ENCODE measurements at places on chromosomes 7 and 10.

DNA sequence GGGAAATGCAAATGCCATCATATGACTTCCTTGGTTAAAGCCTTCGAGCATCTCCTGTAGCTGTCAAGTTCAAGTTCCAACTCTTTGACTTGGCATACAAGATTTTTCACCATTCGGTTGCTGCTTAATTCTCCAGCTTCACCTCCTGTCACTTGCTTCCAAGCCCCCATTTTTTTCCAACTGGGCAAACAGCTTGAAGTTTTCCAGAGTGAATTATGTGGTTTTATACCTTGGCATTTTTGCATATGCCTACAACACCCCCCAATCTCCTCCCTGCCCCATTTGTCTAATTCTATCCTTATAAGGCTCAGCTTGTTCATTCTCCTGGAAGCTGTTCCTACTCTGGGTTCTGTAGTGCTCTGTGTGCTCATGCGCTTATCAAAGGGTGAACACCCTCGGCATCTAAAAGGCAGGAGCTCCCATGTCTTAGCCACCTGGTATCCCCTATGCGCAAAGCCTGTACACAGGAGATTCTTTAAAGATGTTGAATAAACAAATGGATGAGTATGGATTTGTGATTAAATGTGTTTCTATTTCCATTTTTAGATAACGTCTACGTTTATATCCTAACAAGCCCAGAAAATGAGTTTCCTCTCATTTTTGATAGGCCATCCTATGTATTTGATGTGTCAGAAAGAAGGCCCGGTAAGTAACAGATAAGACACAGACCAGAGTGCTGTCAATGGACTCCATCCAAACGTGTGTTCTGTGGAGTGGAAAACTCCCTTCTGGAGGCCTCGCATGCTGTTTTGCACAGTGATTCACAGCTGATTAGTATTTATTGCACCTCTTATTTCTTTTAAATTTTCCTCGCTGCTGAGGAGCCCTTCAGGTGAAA, 52.5 kb downstream of the CDHR3 start:
- DNase-seq = no peak

- DNase-seq = no peak
These were observed 596.5 kb downstream of the NXPH1 start for GRCh38 chr7:9029681-9030530.

DNA sequence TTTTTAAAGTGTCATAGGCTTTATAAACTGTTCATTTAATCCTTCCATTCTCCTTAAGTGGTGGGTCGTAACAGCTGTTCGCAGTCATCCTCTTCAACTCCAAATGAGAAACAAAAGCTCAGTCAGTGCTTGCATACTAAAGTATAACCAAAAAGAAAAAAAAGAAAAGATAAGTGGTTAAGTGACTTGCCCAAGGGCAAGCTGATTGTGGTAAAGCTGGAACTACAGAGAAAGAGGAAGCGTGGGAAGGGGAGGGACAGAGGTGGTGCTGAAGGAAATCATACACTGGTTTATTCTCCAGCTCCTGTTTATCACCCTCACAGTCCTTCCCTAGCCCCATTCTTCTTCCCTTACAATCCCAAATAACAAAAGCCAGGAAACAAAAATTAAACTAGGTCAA, 29.6 kb downstream of the IDE start:
- no peak for DNase-seq

DNA sequence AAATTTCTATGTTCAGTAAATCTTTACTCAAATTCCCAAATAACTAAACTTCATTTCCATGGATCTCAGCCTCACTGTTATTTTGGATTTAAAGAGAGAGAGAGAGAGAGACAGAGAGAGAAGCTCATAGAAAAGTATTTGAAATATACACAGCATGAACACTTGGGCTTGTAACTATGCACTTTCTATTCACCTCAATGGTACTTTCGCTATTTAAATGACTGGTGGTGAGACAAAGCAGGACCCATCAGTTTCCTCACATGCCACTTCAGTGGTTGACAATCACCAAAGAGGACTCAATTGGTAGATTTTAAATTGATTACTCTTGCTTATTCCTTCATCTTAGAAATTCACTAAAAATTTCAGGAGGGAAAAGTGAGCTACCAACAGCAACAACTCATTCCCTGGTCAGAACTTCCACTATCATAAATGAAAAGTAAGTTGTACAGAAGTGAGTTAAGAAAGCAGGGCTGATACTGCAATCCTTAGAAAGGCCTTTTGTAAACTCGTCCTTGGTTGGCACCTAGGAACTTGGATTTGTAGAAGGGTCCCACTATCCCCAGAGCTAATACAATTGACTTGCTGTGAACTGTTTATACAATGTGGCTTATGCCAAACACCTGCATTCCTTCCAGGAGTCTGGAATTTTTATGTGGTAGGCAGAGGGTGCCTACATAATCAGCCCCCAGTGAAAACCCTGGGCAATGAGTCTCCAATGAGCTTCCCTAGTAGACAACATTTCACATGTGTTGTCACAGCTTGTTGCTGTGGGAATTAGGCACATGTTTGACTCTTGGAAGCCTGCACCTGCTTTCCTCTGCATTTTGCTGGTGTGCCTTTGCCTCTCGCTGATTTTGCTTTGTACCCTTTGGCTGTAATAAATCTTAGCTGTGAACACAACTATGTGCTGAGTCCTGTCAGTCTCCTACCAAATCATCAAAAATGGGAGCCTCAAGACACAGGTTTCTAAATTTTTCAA, 10.8 kb downstream of the ERLIN1 start:
- DNase-seq = no peak

DNA sequence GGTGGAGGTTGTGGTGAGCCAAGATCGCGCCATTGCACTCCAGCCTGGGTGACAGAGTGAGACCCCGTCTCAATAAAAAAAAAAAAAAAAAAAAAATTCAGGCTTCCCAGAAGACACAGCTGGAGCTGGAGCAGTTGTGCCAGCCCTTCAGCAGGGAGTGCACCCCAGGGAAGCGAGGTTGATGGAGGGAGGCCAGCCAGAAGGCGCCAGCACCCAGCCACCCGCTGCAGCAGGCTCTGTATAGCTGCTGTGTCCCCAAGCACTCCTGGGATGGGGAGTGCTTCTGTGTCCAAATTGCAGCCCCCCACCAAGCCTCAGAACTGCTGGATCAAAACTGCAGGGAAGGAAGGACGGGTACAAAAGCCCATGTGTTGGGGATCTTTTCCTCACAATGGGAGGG, 47.8 kb downstream of the COBL start:
- DNase-seq = no peak

DNA sequence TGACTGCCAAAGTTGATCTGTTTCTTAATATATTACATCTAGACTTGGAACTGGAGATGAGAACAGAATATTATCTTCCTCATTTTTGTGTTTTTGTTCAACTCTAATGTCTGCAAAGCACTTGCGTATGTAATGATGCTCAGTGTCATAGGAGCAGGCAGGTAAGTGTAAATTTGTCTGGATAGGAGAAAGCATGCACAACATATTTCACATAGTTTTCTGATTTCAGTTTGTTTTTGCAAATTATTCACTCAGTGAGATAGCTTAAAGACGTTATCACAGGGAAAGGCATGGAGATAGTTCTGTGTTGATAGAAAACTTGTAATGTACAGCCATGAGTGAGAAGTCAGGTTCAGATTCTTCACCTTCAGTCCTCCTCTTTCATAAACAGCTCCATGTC, 84.8 kb downstream of the CFTR start:
- DNase-seq = no peak

- DNase-seq = no peak
These were observed 248.1 kb downstream of the AHR start for GRCh38 chr7:17546592-17546991.

- no peak for DNase-seq
These were observed 162.5 kb downstream of the DNAJB6 start for GRCh38 chr7:157499121-157499834.

DNA sequence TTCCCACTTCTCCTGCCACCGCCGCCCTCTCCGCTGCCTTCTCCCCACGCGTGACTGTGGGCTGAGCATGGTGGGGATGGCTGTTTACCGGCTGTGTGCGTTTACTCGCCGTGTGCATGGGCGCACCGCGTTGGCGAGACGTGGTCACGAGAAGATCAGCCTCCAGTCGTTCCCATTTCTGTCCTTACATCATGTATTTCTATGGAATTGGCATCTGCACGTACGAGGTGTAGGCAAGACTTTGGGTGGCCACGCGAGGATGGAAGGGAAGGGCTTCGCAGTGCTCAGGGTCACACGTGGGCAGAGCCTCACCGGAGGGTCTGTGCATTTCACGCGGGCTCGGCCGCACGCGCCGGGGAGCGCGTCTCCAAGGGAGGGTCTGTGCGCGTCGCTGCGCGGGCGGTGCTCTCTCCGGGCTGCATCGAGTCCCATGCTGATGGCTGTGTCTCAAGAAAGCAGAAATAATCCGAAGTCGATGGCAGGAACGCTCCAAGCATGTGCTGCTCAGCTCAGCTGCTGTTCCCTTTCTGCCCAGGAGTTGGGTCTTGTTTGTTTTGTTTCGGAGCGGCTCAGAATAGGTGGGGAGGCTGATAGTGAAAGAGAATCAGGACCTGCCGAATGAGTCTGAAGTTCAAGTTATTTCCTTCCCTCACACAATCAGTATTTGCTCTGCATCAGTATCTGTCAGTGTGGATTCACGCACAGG, 973 bp downstream of the CAMK1D start:
- no peak for DNase-seq

DNA sequence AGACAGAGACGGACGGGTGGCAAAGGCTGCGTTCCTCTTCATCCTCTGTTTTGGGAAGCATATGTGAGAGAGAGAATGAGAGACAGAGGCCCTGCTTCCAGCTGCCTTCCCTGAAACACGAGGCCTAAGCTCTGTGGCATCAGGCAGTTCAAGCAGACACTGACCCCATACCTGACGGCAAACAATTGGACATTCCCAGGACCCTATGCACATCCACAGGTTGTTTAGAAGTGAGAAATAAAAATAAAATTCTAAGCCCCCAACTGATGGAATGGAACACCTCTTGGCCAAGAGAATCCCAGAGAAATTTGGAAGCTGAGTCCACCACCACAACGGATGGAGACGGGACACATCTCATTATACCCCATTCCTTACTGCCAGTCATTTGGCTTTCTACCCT, 105.3 kb downstream of the CPXM2 start:
- DNase-seq = no peak

- no peak for DNase-seq
These were observed 52.2 kb downstream of the COL17A1 start for GRCh38 chr10:104033401-104033930.

DNA sequence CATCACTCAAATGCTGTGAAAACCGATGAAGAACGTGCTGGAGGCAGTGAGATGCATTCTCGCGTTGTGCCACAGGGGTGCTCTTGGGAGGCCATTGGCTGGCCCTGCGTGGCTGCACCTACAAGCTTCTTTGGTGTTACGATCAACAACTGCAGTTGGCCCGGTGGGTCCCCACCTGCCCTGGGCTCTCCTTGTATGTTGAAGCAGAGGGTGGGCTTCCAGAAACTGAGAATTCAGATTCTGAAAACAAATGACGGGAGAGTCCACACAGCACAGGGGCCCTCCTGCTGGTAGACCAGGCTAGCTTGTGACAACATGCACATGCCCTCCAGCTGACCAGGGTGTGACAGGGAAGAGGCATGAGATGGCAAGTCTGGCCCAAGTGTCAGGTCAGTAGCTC, 23.7 kb upstream of the DDC start:
- DNase-seq = no peak

DNA sequence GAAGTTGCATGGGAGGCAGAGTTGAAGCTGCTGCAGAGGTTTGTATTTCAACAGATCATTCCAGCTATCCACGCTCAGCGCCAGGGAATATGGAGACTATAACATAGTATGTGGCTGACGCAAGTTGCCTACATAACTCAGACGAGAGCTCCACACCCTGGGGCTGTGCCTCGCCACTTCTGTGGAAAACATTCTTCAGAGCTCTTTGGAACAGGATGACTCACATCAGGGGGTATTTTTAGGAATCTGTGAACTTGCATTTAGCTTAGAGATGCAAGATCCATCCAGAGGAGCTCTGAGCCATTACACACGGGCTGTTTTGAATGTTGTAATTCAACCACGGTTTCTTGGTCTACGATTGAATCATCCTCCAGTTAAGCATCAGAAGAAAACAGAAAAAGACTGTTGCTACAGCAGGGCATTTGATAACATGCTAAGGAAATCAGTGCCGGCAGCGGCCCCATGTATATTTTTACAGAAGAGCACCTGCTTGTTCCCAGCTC, 481.5 kb upstream of the AKR1E2 start:
- DNase-seq = no peak

DNA sequence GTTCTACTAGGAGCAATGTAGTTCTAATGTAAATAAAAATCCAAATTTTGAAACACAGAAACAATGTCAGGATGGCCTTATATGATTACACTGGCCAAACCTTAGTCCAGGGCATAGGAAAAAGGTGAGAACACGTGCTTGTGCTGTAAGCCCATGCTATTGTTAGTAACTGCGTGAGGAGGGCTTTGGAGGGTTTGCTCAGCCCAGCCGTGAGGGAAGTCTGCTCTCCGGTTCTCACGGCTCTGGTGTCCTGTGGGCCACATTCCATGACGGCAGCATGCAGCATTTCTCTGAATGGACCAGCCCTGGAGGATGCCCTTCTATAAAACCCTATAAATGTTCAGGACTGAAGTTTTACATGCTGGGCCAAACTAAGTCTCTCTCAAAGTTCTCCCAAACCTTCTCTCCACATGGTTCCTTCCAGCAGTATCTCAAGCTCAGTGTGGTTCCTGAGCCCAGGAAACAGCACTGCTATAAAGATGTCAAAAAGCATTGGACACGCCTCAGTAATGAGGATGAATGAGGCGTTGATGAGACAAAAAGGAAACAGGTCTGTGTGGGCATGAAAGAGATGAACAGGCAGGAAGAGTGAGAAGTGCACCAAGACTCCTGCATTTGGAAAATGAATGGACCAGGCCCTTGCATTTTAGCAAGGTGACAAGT, 174.8 kb upstream of the CDCA7L start:
- no peak for DNase-seq

DNA sequence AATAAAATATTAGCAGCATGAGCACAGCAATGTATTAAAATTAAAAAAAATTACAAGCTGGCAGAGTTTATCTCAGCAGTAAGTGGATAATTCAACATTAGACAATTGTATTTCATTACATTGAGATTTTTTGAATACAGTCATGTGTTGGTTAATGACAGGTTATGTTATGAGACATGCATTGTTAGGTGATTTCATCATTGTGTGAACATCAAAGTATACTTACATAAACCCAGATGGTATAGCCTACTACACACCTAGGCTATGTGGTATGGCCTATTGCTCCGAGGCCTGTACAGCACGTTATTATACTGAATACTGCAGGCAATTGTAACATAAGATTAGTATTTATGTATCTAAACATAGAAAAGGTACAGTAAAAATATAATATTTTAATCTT, 29.7 kb downstream of the CCDC6 start:
- DNase-seq = no peak

DNA sequence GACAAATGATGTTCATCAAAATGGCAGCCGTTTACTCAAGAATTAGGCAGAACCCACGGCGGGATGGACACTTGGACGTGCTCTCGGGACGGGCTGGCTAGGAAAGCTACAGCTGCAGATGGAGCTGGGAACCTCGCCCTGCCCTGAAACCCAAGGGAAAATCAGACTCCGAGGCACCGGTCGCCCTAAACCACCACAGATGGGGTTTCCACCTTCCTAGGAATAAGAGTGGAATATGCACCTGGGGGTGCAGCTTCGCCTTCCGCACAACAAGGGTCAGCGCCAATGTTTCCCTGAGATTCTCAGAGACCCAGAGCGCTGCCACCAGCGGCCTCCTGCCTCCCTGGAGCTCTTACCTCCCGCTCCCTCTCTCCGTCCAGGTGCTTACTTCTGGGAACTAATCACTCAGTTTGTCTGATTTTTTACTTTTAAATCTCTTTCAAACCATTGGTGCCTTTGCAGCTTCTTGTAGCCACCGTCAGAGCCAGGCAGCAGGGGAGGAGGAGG, 122.7 kb downstream of the DYNC2I1 start:
- no peak for DNase-seq

GRCh38 chr10:13491747-13492360, 37.0 kb downstream of the BEND7 start:
- DNase-seq = no peak
